Peyer's patch (tissue), 4 donors: ENCODE measurements at places on chromosomes 7 and 10. TPM values are rescaled to one million over a fixed set of nuclear protein-coding genes. Genes with fewer than 3 reads are reported as not detected.

Gene LDB3
- 2.3 TPM for total RNA-seq

DNA sequence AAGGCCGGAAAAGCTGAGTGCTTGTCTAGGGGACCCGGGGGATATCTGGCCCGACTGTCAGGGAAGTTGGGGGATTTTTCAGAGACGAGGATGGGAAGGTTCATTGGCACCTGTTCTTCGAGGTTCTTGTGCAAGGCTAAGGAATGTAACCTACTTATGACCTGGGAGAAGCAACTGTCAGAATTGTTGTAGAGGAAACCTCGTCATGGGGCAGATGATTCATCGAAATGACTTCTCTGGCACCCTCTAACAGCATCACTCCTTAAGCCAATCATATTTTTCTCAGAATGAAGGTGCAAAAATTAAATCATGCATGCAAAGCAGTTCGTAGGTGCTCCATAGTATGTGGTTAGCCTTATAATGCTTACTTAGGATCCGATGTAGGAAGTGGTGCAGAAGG lies 58.6 kb downstream of the PLXDC2 start:
- DNase-seq, result no peak

DNA sequence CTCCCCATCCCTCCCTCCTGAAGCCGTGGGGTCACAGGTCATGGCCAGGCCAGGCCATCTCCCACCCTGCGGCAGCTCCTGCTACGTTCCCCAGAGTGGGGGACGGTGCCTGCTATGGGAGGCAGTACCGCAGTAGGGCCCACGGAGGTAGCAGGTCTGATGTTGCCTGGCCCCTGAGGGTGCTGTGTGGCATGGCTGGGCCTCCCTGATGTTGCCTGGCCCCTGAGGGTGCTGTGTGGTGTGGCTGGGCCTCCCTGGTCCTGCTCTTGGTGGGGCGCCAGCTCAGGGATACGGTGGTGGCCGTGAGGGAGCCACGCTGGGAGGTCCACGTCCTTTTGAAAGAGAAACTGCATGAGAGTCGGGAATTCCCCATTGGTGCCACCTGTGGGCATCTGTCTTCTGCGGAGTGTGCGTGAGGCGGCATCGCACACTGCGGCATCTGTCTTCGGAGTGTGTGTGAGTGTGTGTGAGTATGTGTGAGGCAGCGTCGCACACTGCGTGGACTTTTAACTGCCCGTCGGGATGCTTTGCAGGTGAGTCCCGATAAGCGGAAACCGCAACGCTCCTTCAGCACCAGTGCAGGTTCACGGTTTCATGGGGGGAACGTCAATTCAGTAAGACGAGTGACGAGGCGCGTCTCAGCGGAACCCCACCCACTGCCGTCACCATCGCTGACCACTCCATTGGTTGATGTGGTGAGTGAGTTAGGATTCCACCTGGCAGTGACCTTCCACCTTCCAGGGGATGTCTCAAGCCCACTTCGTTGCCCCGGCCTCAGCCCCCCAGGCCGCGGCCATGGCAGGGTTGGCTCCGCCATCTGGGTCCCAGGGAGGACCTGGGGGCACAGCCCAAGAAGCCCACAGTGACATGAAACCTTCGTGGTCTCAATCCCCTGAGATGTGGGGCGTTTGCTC lies 51.2 kb upstream of the CFAP46 start:
- DNase-seq, result no peak

DNA sequence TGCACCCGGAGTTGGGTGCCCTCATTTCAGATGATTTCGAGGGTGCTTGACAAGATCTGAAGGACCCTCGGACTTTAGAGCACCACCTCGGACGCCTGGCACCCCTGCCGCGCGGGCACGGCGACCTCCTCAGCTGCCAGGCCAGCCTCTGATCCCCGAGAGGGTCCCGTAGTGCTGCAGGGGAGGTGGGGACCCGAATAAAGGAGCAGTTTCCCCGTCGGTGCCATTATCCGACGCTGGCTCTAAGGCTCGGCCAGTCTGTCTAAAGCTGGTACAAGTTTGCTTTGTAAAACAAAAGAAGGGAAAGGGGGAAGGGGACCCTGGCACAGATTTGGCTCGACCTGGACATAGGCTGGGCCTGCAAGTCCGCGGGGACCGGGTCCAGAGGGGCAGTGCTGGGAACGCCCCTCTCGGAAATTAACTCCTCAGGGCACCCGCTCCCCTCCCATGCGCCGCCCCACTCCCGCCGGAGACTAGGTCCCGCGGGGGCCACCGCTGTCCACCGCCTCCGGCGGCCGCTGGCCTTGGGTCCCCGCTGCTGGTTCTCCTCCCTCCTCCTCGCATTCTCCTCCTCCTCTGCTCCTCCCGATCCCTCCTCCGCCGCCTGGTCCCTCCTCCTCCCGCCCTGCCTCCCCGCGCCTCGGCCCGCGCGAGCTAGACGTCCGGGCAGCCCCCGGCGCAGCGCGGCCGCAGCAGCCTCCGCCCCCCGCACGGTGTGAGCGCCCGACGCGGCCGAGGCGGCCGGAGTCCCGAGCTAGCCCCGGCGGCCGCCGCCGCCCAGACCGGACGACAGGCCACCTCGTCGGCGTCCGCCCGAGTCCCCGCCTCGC lies at the start of gene EGFR:
TSS of gene EGFR (plus strand) at position 657 of the 830 bp plus-strand sequence. CDS start 261 bp downstream, outside the sequence.
- DNase-seq, result peak; percentile 80

Gene TMEM176B
- total RNA-seq, result 93.3 TPM

- DNase-seq, result no peak
Observed at GRCh38 chr7:124514471-124514870, 251.1 kb downstream of the GPR37 start.

- no peak for DNase-seq
Observed at GRCh38 chr7:131849472-131849871, 293.0 kb upstream of the PODXL start.
